Adipocyte (in vitro differentiated cells): ENCODE measurements at places on chromosomes 12 and 14.

DNA sequence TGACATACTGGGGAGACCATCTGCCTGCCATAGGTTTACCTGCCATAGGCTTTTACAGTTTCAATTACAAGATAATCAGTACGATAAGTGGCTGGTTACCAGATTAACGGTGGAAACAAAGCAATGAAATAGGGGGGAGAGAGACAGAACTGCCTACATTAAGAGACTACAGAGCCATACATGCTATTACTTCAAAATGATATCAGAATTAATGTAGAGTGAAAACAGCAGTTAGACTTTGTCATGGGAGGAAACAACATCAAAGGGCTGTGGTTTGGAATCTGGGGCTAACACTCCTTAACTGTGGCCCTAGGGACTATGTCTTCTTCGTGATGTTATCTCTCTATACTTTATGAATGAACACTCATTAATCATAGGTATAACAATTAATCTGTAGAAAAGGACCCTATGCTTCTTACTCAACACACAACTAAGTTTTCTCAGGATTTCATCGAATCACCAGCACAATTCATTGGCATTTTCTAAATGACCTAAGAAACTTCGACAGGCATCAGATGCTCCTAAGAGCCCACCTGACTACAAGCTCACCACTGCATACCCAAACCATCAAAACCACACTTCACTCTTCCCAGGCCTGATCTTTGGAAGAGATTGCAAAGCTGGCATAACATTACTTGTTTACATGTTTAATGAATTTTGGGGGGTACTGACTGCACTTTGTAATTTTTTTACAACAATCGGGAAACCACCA is 475.6 kb upstream of the SOX5 start:
- DNase-seq = no peak

DNA sequence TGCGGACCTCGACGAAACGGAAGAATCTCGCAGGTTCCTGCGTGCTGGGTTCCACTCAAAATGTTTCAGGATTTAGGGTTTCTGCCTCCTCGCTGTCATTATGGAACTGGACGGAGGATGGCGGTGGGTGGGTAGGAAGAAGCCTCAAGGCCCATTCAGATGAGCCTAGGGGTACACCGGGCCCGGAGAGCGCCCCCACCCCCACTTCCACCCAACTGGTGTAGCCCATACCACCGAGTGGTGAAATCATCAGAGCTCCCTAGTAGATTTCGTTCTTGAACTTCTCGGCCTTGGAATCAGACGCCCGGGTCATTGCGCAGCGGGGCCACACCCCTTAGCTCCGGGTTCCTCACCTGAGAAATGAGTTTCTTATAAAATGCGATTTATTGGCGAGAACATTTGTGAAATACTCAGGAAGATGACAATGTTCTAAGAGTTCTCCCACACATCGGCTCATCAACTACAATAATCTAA is 13.3 kb upstream of the TBX3 start:
- no peak for DNase-seq

DNA sequence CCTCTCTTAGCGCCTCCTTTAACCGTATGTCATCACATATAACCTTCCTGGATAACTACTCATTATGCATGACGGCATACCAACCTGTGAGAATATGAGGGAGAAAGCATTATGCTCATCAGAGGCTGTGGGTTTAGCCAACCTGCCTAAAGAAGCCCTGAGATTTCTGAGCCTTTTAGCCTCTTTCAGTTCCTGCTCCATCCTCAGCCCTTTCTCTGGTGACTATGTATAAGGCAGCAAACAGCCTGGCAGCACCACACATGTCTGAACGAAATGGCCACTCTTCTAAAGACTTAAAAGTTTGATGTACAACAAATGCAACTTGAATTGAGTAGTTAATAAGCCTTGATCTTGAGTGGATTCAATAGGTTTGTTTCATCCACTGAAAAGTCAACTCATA is 64.8 kb upstream of the SOX5 start:
- DNase-seq = no peak

DNA sequence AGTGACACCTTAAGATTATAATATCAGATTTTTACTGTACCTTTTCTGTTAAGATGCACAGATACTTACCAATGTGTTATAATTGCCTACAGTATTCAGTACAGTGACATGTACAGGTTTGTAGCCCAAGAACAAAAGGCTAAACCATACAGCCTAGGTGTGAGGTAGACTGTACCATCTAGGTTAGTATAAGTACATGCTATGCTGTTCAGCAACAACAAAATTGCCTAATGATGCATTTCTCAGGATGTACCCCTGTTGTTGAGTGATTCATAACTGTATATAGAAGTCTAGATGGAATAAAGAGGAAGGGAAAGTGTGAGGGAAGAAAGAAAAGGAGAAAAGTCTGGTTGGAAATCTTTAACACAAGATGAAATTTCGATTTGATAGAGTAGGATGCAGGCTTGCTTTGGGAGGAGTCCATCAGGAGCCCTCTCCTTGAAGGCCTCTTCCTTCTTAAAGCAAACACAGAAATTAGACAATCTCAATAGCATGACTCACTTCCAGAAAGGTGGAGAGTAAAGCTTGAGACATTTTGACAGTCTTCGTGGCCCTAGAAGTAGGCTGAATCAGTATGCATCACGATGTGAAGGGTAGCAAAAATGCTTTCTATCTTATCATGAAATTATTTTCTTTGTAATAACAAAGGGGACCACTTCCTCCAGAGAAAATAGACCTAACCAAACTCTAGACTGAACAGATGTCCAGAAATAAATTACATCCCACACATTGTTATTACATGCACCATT is 191.5 kb downstream of the SYT1 start:
- peak; percentile 33 for DNase-seq

DNA sequence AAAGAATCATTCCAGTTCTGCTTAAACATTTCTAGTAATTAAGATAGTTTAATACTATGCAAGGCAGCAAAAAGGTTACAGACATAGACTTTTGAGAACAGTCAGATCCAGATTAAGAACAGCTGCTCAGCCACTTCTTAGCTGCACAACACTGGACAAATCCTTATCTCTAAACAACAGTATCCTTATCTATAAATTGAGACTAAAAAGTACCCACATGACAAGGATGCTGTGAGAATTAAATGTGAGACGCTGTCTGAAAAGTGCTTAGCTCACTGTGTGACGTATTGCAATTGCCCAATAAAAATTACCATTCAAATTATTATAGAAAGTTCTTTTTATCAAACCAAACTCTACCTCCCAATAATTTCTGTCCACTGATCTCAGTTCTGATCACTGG is 35.5 kb downstream of the BORCS5 start:
- DNase-seq = no peak
